Stimulated activated CD4-positive, alpha-beta T cell treated with anti-CD3 and anti-CD28 coated beads, TNF-alpha, amount 100 ng/mL, for 48 hours (primary cell): ENCODE measurements at places on chromosomes 1 and 21.

- DNase-seq = peak; percentile 60
These were observed 11.9 kb upstream of the EDN2 start for GRCh38 chr1:41496080-41497055.

DNA sequence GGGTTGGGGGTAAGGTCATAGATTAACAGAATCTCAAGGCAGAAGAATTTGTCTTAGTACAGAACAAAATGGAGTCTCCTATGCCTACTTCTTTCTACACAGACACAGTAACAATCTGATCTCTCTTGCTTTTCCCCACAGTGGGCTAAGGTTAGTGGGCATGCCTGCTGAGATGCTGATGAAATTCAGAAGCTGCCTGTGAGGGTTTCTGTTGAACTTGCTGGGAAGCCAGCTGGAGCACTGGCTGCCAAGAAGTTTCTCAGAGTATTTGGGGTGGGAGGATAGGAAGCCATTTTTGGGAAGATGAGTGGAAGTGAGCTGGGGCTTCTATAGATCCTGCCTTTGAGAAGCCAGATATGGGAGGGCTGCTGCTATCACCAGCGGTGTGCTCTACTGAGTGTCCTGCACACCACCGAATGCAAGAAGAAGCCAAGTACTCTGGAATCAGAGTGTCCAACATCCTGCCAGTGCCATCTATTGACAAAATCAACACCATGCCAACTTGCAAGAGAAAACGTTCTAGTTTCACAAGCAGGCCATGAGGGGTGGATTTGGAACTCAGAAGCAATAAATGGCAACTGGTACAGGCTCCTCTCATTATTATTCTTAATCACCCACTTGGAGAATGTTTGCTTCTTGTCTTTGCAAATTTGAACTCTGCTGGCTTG is 102.7 kb downstream of the PTPRU start:
- DNase-seq = no peak

GRCh38 chr1:112445596-112445995 is 49.6 kb downstream of the CTTNBP2NL start:
- no peak for DNase-seq

DNA sequence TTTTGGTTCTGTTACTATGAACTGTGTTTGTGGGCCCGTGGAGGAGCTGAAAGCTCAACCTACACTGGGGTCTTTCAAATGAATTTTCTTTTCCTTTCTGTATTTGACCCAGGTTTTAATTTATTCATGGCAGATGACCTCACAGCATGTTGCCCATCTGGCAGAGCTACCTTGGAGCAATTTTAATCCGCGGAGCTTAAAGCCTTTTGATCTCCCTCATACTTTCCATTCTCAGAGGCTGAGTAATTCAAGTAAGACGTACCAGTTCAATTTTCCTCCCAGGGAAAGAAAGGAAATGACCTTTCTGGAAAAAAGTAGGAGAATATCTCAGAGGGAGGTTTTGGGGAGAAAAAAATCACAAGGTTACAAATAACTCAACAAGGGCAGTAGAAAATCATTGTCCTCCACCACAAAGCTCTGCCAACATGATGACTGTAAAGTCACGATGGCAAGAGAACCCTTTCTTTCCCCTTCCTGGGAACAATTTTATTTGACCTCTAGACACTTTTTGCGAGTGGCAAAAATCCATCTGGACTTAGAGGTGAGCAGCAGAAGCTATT is 21.6 kb upstream of the PCP4 start:
- no peak for DNase-seq

DNA sequence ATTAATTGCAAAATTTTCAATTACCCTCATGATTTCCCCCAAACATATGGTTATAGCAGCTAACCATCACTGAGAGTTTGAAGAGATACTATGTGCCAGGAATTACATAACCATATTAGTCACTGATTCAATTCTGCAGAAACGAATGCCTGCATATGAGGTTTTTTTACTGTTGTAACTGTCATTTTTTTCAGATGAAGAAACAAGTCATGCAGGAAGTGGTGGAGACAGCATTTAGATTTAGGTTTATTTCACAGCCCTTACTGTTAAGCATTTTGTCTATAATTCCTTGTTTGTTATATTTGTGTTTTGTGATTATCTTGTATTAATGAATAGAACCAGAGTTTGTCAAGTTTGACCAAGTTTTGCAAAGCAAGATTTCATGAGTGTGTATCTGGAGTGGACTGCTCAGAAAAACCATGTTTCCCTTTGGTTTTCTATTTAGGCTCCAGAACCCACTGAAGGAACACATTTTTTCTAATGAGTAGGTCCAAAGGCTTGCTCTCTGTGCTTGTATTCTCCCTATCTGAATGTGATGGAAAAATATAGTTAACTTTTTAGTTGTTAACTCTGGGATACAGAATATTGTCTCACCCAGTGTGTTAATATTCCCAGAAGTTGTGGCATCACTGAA is 308.5 kb upstream of the ADAMTS5 start:
- DNase-seq = no peak

DNA sequence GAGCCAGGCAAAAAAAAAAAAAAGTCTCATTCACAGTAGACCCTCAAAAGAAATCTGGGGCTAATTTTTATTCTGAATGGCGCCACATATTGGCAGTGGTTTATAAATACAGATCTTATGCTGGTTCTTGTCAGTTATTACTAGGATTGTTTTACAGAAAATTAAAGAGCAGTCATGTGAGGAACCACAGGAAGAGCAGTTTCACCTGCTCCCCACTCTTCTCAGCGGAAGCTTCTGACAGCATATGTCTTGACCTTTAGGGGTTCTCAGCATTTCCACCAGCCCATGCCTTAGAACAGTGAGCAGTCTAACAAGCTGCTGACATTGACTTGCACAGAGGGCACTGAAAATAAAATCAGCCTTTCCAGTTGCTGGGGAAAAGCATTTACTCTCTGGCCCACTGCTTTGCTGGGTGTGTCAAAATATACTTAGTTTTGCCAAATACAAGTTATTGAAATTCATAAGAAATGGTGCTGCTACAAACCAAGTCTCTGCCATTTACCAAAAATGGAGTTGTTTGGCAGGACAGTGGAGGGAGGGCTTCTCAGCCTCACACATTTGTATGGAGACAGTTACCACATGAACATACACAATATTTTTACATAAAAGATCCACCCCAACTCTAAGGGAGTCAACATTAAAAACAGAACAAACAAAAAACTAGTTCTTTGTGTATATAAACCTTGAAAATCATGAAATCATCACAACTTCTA is 144.2 kb downstream of the SYT2 start:
- DNase-seq = no peak

- DNase-seq = no peak
These were observed 31.6 kb upstream of the UBE2U start for GRCh38 chr1:64171797-64172281.

DNA sequence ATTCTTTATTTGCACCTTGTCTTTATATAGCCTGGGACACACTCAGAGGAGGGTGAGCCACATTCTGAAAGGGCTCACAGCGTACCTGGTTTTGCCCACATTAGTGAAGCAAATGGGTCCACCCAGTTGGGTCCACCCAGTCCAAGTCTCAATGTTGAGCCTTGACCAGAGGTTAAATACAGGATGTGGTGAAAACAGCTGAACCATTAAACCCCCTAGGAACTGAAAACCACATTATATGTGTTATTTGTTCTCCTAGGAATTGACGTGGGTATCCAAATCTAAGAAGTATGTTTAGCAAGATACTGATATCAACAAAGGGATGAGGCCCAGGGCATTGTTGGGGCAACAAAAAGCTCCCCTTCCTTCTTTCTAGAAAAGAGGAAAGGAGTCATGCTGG is 83.8 kb downstream of the SETD4 start:
- DNase-seq = no peak

- no peak for DNase-seq
These were observed 14.6 kb downstream of the GTF2B start for GRCh38 chr1:88876573-88877365.

DNA sequence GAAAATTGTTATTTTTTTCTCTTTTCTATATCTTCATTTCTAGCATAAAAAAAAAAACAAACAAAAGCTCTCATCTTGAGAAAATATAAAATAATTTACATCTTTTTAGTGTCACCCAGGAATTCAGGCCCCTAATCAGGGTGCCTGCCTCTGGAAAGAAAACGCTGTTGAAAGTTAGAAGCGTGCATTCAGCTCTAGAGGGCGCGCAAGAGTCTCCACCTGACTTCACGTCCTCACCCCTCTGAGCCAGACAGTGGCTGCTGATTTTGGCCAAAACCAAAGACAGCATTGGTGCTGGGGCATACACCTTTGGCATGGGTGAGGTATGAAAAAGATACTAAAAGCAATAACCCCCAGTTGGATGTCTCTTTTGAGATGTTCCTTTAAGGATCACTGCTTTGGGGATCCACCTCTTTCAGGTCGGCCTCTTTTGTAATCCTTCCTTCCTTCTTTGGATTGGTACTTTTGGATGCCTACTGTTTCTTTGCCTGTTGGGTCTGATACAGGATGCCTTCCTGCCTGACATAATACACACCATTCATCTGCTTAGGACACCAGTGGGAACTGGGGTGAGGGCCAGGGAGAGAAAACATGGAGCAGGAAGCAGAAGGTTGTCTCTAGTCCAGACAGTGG is 77.6 kb upstream of the CHRM3 start:
- DNase-seq = peak; percentile 6

DNA sequence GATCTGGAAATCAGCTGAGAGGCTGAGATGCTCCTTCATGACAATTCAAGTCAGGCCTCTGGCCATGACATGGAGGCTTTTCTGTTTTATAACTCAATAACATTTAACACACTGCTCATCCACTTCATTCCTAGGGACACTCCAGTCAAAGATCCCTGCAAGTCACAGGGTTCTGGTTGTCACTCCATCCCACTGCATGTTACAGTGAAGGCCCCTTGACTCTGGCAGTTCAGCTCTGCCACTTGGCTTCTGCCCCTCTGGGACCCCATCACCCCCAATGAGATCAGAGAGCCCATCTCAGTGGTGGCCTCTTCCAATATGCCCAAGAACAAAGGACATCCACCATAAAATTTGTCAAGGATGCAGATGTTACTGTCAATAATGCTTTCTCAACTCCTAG is 10.0 kb upstream of the FAM110D start:
- no peak for DNase-seq

DNA sequence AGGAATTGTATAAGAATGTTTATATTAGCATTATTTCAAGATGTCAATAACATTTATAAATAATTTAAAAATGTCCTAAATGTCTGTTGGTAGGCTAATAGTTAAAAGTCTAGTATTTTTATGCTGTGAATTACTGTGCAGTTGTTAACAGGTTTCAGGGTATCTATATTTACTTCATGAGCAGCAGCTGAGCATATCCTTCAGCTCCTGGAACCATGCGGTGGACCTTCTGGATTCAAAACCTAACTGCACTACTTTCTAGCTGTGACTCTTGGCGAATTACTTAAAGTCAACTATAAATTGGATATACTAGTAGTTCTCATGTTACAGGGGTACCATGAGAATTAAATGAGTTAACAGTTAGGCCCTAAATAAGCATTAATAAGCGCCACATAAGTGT is 3.7 kb downstream of the CEP350 start:
- no peak for DNase-seq

DNA sequence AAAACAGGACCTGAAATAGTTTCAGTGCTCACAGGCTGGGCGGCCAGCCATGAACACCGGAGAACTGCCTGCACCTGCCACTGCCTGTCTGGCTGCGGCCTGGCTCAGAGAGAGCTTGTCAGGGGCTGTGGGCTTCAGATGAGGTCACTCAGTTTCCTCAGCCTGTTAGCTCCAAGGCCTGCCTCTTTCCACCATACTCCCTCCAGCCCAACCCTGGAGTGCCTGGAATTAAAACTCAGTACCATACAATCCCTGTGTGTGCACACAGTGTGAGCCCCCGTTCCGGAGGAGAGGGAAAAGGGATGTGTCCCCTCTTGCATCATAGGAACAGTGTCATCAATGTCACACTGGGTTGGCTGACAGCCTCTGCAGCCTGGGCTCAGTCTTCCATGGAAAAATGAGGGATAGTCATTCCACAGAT is 16.2 kb downstream of the CACNA1S start:
- no peak for DNase-seq

GRCh38 chr1:69425871-69426270 is 141.9 kb upstream of the LRRC7 start:
- no peak for DNase-seq

DNA sequence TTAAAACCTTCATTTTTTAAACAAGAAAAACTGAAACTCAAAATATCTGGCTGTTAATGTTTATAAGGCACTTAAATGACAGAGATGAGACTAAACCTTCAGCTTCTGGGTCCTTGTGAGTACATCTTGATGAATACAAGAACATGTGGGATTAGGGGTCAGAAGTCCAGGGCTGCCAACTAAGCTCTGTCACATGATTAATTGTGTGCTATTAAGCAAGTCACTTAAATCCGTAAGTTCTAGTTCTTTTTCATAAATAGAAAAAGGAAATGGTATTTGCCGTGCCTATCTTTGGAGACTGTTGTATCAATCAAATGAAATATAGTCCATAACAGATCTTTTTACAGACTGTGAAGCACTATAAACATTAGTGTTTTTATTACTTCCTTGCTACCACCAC is 43.2 kb upstream of the KCTD3 start:
- DNase-seq = no peak

GRCh38 chr1:150152772-150153456 is 3.2 kb downstream of the PLEKHO1 start:
- DNase-seq = no peak

DNA sequence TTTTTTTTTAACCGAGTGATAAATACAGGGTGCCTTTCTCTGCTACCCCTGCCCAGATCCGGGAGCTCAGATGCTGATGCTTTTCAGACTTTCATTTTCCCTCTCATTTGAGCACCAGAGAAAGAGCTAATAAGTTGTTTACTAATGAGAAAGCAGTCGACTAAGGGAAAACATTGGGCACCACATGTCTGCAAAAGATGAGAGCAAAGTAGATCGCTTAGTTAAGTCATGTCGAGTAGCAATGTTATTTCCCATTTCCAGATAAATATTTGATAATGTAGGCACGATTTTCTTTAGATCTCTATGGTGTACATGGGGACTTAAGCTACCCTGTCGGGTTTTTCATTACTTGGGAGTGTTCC is 1.2 kb downstream of the PKN2 start:
- DNase-seq = no peak

GRCh38 chr1:183247484-183247883 is 61.4 kb downstream of the LAMC2 start:
- no peak for DNase-seq

DNA sequence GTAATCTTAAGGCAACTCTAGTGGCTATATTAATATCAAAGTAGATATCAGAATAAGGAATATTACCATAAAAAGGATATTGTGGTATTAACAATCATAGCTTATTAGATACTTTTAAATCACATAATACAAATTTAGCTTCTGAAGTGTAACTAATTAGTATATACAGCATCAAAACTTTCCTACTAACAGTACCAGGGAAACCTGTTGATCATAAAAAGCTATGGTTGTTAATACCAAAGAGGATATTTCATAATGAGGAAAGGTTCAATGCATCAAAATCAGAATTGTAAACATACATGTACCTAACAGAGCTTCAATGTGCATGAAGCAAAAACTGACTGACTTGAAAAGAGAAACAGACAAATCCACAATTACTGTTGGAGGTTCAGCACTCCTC is 24.1 kb downstream of the ADSS2 start:
- DNase-seq = no peak

- no peak for DNase-seq
These were observed 28.6 kb downstream of the PTPRU start for GRCh38 chr1:29264773-29265389.

GRCh38 chr1:195278644-195279043 is 1329.6 kb downstream of the KCNT2 start:
- DNase-seq = no peak

GRCh38 chr1:227940791-227941241 is 6.9 kb downstream of the WNT9A start:
- DNase-seq = no peak
